ENCODE measurements at places on chromosomes 2 and 18.

DNA sequence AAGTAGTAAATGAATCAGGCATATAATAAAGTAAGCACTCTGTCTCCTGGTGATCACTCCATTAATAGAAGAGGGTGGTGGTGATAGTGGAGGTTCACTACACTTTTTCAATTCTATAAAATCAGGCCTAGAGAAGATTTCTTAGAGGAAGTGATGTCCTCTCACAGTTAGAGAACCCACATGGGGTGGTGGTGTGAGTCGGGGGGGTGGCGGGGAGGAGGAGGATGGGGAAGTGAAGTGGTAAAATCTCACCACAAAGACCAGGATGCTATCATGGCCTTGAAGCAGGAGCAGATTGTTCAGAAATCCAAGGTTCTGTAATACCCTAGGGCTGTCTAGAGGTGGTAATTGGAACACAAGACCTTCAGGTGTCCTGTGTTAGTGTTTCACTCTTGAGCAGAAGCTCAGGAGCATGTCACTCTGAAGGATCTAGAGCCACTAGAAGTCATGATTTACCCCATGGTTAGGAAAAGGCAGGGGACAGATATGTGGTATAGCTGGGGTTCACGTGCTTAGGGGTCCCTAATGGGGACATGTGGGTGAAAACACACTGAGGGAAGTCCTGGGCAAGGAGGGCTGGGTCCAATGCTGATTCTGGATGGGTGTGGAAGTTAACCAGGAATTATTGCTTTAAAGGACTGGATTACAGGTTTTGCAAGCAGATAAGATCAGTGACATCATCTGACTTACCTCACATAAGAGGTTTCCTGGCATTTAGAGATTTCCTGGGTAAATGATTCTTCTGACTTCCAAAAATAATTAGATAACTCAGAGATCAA, 31.0 kb downstream of the RNF125 start:
- DNase-seq, result peak; percentile 32

- no peak for DNase-seq
These were observed 107.1 kb downstream of the POLE4 start for GRCh38 chr2:75065402-75066008.

- DNase-seq, result no peak
These were observed 56.9 kb upstream of the HAAO start for GRCh38 chr2:42849311-42849710.

DNA sequence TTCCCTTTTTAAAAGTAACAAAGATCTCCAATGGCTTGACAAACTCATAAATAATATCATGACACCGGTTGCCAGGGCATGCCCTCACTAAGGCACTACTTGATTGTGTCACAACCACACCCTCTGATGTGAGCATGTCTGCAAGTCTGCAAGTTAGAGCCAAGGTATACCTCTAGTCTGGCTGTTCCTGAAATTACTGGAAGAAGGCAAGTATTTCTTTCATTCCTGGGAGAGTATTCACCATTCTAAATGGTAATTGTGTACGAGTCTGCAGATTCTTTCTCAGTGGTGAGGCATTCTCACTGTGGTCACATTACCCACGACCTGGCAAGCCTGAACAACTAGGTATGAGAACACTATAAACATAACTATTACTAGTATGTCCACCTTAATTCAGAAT, 25.7 kb upstream of the RNU4ATAC start:
- DNase-seq, result peak; percentile 98

DNA sequence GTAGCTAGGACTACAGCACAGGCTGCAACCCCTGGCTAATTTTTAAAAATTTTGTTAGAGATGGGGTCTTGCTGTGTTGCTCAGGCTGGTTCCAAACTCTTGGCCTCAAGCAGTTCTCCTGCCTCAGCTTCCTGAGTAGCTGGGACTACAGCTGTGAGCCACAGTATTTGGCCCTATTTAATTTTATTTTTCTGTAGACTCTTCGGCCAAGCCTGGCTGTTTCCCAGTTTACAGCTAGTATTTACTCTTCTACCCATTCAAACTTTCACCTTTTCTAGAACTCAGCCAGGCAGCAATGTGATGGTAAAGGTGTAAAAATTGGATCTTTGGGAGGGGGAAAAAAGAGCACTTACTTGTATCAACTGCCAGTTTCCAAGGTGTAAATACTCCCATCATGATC, 35.3 kb downstream of the SH3RF3 start:
- DNase-seq, result no peak

DNA sequence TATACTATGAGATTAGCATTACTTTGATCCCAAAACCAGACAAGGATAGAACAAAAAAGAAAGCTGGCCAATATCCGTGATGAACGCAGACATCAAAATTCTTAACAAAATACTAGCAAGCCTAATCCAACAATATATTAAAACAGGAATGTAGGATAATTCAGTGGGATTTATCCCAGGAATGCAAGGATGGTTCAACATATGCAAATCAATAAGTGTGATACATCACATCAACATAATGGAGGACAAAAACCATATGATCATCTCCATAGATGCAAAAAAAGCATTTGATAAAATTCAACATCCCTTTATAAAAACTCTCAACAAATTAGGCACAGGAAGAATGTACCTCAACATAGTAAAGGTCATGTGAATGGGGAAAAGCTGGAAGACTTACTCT, 158.5 kb downstream of the KCNE4 start:
- DNase-seq, result no peak

- DNase-seq, result peak; percentile 84
These were observed 21.4 kb upstream of the MLPH start for GRCh38 chr2:237465515-237466148.

GRCh38 chr2:16223161-16223840, 283.0 kb downstream of the MYCN start:
- no peak for DNase-seq

GRCh38 chr2:159445307-159445706, 158.8 kb upstream of the WDSUB1 start:
- DNase-seq, result no peak

DNA sequence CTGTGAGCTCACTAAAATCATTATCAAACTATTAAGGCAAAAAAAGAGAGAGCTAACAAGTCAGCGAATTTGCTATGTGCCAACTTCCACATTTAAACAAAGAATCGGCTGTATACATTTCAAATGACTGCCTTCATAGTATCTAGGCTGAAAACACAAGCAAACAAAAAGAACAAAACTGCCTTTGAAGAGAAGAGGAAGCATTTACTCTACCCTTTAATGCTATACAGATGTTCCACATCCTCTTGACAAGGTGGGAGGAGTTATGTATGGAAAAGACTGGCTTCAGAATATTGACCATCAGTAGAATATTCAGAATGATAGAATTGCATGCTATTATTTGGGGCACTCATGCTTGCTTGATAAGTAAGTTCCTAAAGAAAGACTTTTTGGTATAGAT, 741.7 kb downstream of the PLCL1 start:
- no peak for DNase-seq

DNA sequence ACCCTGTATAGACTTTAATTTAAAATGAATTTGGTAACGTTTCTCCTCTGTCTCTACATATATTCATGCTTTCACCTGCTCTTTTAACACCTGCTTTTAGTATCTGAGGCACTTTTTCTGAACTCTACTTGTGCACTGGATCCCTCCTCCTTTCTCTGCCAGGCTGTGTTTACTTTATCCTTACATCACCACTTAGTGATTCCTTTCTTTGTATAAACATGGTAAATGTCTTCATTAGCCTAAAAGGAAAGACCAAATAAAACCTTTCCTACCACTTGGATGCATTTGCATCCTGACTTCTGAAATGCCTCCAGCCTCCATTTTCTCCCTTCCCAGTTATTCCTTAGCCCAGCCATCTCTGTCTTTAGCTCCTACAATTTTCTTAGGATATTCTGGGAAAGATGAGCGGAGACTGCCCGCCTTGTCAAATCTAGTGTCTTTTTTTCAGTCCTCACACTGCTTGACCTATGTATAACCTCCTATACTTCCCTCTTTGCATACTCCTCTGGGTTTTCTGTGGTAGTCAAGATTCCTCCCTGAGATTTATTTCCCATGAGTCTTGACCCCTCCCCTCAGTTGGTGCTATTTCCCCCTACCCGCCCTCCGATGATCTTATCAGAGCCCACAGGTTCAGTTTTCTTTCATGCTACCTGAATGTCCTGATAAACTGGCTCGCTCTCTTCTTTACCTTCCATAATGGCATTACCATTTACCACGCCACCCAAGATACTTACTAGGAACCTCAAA, 44.8 kb downstream of the REL start:
- peak; percentile 13 for DNase-seq

- DNase-seq, result peak; percentile 59
These were observed 187.4 kb downstream of the ALK start for GRCh38 chr2:29733965-29734364.

DNA sequence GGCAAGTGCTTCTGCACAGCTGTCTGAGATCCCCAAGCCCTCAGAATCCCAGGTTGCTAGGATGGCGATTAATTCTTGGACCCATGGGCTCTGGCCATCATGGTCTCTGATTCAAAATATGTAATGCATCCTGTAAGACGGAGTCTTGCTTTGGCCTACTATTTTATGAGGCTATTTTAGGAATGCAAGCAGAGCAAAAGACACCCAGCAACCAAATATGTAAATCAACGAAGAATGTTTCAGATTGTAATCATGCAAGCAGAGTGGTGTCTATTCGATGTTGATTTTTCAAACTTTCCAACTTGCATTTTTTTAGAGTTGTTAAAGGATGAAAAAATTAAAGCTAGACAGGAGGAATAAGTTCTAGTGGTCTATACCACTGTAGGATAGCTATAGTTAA, 154.8 kb downstream of the COL6A3 start:
- DNase-seq, result no peak

GRCh38 chr2:174180726-174181236, 67.6 kb downstream of the OLA1 start:
- DNase-seq, result peak; percentile 15

DNA sequence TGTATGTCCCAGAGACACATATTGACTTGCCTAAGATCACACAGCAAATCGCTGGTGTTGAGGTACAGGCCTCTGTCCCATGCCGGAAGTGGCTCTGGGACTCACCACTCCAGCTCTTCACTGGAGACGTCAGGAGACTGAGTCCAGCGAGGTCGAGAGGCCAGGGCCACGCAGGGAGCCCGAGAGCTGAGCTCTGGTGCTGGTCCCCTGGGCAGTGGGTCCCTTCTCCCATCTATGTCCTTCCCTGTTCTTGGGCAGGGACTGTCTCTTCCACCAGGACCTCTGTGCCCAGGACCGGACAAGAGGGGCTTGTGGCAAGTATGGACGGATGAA, 62.4 kb upstream of the TWIST2 start:
- DNase-seq, result no peak

- DNase-seq, result peak; percentile 79
These were observed 49.2 kb upstream of the FRZB start for GRCh38 chr2:182915369-182916326.

DNA sequence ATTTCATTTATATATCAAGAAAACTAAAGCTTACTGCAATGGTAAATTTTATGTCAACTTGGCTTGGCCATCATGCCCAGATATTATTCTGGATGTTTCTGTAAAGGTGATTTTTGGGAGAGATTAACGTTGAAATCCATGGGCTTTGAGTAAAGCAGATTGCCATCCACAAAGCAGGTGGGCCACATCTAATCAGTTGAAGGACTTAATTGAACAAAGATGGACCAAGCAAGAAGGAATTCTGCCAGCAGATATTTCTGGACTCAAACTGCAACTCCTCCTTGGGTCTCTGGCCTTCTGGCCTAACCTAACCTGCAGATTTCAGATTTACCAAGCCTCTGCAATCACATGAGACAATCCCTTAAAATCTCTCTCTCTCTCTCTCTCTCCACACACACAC, 77.8 kb downstream of the GYPC start:
- no peak for DNase-seq

GRCh38 chr2:214899751-214900150, 90.3 kb upstream of the BARD1 start:
- peak; percentile 12 for DNase-seq

DNA sequence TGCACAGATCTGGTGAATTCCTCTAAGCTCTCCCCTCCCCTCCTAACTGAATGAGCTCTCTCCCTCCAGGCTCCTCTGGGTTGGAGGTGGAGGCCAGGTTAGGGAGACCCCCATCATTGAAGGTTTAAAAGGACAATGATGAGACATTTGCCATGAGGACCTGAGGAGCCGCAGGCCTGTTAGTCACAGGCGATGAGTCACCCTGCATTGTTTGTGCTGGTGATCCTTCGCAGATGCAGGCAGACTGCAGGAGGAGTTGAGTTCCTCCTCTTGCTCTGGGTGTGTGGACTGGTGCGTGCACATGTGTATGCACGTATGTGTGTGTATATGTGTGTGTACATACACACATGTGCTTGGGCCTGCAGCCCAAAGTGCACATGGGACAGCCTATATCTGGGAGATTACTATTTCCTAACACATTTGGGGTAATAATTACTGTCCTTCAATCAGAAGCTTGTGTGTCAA, 42.0 kb downstream of the MCFD2 start:
- DNase-seq, result peak; percentile 95

DNA sequence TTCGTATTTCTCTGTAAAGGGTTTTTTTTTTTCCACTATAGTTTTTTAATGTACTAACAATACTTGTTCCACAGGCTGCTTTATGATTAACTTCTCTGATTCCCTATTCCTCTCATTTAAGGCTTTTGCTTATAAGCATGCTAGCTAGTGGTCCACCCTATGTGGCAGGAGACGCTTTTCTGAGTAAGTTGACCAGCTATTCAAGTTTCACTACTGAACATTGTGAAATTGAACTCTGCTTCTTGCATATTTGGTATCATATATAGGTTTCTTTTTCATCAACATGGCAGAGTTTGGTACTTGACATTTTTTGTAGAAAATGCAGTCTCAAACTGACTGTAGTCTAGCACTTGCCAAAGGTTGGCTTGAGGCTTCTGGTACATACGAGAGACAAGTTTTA, 74.2 kb downstream of the OTX1 start:
- no peak for DNase-seq

DNA sequence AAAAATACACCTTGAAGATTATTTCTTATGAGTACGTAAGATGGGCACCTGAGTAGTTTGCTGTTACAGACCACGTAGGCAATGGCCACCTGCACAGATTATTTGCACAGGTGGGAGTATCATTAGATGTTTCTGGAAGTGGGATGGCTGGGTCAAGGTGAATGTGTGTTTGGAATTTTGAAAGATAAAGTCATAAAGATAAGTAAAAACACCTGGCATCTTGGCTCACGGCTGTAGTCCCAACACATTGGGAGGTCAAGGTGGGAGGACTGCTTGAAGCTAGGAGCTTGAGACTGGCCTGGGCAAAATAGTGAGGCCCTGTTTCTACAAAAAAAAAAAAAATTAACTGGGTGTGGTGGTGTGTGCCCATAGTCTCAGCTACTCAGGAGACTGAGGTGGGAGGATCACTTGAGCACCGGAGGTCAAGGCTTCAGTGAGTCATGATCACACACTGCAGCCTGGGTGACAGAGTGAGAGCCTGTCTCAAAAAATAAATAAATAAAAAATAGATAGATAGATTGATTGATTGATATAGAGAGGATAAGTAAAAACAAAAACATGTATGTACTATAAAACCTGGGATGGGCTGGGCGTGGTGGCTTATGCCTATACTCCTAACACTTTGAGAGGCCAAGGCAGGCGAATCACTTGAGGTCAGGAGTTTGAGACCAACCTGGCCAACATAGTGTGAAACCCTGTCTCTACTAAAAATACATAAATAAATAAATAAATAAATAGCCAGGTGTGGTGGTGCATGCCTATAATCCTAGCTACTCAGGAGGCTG, 30.4 kb downstream of the ODC1 start:
- DNase-seq, result peak; percentile 38
